ENCODE measurements at places on chromosomes 3 and 15.

DNA sequence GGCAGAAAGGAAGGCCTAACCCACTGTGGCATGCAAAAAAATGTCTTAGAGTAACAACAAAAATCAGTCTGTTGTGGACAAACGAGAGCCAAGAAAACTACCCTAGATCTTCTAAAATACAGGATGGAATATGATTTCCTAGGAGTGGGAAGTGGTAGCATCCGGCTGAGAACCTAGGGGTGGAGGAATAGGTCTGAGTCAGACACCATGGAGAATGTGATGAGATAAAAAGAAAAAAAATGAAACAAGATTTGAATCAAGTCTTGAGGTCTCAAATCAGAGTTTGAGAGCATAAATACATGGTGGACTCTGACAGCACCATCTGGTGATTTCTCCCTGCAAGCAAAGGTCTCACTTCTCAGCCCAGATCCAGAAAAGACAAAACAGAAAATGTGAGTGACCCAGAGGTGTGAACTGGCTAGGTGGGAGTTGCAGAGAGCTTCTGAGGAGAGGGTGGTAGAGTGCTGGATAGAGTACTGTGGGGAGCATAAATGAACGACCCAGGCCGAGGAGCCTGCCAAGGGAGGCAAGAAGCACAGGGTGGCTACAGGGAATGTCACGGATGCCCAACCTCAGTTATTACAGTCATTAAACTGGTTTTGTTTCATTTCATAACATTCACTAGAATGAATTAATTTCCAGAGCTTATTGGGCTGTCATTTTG, 27.6 kb upstream of the VEPH1 start:
- DNase-seq: no peak

- DNase-seq: no peak
Measured at GRCh38 chr15:80730926-80731325, 35.8 kb downstream of the ABHD17C start.

DNA sequence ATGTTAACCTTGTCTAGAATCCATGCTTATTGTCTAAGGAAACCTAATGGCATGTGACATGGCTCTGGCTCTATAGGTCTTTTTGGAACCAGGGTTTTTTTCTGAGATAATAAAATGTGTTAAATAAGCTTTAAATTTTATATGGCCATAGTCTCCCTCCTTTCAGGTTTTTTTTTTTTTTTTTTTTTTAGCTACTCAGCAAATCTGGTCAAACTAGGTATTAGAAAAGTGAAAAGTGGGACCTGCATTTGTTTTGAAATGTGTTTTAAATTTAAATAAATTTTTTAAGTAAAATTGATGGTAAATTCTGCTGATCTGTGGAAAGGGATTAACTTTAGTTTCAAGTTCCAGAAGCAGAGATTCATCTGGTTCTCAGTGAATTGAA, 52.1 kb upstream of the NANOGP8 start:
- DNase-seq: no peak

DNA sequence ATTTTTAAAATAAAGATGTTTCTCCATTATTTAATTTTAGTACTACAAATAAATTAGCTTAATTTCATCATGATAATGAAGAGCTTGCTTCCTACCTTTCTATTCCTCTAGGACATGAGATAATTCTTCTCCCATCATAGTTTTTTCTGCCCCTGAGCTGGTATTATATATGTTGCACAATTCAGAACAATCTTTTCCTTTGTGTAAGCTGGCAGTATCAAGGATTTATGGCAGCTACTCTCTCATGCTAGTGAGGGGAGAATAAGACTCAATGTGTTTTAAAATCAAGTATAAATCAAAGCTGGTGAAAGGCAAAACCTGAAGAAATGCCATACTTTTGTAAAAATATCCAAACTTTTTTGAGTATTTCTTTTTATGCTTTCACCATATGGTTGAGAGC, 1405.3 kb downstream of the SI start:
- no peak for DNase-seq

DNA sequence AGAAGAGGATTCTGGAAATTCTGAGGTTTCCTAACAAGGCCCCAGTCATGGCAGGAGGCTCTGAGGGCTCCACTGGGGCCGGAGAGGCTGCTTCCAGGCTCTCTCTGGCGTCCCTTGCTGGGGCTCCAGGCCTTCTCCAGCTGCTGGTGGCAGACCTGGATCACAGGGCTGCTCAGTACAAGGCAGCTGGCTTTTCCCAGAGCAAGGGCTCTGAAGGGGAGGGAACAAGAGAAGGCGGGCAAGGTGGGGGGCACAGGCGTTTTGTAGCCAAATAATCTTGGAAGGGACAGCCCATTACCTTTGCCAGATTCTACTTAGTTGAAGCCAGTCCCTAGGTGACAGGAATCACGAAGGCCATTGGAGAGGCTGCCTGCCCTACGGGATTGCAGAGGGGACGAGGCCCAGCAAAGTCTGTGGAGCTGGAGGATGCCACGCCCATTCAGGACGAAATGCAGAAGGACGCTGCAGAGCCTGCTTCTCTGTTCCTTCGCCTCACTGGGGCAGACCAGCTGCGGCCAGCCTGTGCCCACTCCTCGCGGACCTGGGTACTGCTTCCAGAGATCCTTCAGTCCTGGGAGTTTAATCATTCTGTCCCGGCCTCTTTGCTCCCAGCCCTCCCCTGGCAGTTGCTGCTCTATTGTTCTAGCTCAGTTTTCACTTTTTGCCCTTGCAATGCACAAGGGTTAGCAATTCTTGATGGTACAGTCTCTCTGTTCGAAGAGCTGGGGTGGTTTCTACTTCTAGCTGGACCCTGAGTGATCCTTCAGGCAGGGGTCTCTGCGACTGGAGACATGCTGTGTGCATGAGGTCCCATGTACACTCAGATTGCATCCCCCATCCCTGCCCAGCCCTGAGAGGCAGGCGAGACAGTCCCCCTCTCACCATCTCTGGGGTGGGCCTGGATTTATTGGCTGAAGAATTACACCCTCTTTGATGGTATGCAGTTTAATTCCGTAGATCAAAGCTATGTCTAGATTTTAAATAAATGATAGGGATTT, 149.3 kb upstream of the MEF2A start:
- peak; percentile 4 for DNase-seq

DNA sequence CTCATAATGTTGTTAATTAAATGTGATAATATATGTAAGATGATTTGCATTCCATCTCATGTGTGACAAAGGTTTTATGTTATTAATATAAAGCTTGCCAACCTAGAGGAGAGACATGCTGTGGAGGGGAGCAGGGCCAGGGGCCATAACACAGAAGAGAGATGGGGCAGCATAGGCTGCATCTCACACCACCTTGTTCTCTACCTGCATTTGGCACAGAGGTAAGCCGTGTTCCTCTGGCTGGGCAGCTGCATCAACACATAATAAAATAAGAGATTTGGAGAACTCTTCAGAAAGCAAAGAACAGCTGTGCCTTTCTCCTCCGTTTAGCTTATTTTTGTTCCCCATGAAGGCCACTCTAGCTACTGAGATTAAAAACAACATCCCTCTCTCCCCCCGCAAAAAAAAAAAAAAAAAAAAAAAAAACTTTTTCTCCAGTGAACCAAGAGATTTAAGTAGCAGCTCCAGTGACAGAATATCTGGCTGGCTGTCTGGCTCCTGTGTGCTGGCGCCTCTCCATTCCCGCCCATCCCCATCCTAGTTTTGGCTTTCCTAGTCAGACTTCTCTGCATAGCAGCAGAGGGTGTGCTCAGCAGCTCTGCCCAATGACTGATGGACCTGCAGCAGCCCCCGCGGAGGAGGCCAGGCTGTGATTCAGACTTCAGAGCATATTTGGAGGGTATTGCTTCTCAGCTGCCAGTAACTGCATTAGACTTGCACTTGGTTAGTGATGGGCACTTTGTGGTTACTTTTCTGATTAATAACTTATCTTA, 52.2 kb upstream of the STXBP5L start:
- DNase-seq: no peak

DNA sequence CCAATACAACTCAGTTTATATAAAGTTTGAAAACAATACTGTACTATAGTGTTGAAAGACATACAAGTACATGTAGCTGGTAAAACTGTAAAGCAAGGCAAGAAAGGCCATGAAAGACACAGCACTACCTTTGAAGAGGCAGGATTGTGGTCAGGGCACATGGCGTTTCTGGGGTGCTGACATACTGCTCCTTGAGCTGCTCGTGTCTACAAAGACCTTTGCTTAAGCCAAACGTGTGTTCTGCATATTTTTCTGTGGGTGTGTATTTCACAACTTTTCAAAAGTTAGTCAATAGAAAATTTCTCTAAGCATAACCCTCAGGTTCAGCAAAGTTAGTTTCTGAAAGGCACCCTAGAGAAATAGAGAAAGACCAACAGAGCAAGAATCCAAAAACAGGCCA, 14.1 kb upstream of the TOPAZ1 start:
- no peak for DNase-seq

GRCh38 chr15:101481381-101481705, 8.2 kb downstream of the PCSK6 start:
- DNase-seq: no peak

- DNase-seq: no peak
Measured at GRCh38 chr15:79190093-79190492, 92.4 kb upstream of the ANKRD34C start.

DNA sequence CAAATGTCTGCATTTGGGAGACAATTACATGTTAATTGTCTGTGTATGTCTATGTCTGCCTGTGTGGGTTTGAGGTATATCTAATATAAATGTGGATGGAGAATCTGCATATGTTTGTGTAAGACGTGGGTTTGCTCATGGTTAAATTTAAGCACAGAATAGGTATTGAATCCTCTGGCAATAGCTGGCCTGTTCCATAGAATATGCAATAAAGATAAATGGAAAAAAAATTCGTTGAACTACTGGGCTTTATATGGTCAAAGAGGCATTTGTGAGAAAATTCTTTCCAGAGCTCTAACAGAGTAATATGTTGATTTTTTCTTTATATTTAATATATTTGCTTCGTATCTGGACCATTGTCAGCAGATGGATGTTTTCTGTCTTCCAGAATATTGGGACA, 1.4 kb downstream of the VPS8 start:
- DNase-seq: no peak

- no peak for DNase-seq
Measured at GRCh38 chr3:138578141-138578540, 15.9 kb downstream of the CEP70 start.

DNA sequence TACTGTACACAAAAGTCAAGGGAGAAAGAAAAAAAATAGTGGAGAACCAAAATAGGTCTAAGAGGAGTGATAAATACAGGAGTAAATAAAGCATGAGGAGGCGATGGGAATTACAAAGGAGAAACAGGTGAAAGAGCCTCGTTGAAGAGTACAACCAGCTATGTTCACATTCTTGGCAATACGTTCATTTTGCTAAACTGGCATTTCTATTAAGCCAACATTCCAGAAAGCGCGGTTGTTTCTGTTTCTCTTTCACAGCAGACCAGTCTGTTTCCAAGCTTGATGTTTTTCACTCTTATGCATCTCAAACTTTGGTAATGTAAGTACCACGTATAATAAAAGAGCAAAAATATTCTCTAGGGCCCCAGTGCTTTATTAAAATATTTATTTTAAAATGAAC, 74.5 kb downstream of the NSUN3 start:
- DNase-seq: no peak

DNA sequence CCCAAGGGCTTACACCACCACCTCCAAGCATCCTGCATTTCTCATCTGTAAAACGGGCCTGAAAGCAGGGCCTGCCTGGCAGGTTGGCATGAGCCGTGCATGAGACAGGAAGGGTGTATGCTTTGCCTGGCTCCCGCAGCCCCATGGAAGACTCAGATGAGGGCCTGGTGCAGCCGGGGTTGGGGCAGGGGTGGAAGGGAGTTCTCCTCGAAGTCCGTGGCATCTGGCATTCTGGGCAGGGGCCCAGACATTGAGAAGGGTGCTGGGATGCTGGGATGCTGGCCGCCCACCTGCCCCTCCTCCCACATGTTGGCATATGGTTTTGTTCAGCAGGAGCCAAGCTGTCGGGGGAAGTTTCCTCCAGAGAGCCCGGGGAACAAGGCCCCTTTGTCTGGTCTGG, 13.0 kb upstream of the FBLN2 start:
- no peak for DNase-seq

- DNase-seq: no peak
Measured at GRCh38 chr3:30657914-30658313, 51.5 kb downstream of the TGFBR2 start.

DNA sequence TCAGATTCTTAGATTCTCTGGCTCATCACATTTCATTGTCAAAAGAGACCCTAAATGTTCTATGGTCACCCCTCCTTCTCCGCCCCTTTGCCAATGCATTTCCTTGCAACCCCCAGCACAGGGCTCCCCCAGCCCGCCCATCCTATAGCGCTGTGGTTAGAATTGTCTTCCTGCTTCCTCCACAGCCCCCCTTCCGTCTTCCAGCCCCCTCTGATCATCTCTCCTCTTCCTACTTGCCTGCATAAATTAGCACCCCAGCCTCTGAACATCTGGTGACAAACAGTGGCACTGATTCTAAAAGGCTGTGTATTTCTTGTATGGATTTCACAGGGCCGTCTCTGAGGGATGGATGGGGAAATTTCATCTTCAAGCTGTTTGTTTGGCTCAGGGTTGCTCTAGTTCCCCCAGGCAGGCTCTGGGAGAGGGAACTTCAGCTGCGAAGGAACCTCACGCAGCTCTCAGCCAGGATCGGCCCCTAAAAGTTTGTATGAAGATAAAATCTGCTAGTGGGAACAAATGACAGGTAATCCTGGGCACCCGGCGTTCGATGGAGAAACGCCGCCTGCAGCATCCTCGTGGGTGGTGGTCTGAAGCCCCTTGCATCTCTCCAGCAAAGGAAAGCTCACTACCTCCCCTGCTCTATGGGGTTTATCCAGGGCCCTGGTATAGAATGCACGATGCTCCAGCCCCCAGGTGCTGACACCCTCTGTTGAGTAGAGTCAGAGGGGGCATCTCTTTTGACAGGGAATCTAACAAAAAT, 83.0 kb downstream of the WNT7A start:
- DNase-seq: no peak

GRCh38 chr3:187935623-187936156, 190.4 kb upstream of the BCL6 start:
- DNase-seq: no peak

GRCh38 chr3:194956697-194957396, 271.2 kb downstream of the FAM43A start:
- no peak for DNase-seq

GRCh38 chr3:159757341-159758060, 231.1 kb upstream of the IL12A start:
- no peak for DNase-seq

GRCh38 chr3:141065258-141065657, 14.1 kb downstream of the SPSB4 start:
- DNase-seq: no peak

DNA sequence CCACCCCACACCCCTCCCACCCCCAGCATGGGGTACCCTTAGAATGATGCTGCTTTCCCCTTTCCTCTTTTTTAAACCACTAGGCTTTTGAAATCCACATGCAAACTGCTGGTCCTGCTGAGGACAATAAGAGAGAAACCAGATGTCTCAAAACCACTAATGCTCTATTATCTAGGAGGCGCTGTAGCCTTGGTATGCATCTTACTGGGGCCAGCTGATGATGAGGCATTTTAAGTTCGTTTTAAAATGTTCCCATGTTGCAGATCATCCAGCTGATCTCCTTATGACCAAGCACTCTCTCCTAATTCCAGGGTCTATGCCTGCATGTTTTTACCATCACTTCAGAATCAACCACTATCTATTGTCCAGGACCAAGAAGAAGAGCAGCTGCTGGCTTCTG, 1.3 kb downstream of the NME9 start:
- peak; percentile 33 for DNase-seq
